ENCODE measurements at places on chromosomes 5 and 9.

DNA sequence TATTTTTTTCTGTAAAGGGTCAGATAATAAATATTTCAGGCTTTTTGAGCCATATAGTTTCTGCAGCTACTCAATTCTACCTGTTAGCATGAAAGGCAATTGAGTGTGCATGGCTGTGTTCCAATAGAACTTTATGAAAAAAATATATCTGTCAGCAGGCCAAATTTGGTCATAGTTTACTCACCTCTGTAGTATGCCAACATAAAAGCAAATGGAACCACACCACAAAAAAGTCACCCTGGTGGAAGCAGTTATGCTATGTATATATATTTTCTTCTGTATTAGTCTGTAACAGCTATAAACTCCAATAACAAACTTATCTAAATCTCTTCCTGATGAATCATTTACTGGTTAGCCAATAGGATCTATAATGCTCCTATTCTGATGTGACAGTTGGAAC lies 3.4 kb downstream of the SLC38A9 start:
- no peak for DNase-seq

- DNase-seq: no peak
These were observed 501.6 kb downstream of the DTWD2 start for GRCh38 chr5:118486647-118487225.

DNA sequence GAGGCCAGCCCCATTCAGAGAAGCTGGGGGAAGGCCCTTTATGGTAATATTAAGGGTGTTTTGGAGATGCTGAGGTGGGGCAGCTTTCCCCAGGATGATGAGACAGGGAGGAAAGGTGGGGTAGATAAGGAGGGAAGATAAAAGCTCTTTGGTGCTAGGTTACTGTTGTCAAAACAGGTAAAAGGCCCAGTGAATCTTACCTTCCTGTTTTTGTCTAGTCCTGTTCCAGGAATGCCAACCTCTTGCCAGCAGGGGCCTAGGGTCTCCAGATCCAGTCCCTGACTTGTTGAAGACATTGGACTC lies 797 bp upstream of the CCL27 start:
- DNase-seq: no peak

GRCh38 chr9:708182-708550 lies 133.3 kb upstream of the DMRT1 start:
- DNase-seq: peak; percentile 40

- DNase-seq: no peak
These were observed at the start of gene NRARP for GRCh38 chr9:137302118-137302448. TSS of gene NRARP (minus strand) at chr9:137302271. CDS start at chr9:137301928, 343 bp downstream.

DNA sequence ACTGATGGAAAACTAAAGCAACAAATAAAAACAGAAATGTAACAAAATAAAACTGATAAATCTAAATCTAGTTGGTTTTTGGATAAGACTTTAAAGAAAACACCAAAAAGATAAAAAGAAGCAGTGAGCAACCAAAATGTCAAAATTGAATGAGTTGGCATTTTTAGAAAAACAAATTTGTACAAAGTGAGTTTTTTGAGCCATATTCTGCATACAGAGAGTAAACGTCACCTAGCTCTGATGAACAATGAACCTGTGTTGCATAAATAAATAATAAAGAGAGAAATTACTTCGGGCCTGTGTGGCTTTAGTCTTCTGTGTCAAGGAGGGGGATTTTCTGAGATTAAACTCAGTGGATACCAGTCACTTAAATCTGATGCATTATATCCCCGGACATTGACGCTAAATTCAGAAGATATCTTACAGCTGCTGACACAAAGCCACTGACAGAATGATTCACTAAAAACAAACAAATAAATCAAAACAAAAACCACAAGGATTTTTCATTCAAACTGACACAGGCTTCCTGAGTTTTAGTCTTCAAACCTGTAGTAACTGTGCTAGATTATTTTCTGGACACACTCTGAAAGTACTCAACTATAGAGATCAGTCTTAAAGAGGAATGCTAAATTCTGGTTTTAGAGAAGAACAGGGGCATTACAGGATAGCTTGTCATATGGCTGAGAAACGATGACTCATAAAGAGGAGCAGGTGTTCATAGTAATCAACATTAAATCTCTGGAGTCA lies 403.5 kb upstream of the ST8SIA4 start:
- no peak for DNase-seq

GRCh38 chr9:87497080-87497603 lies 525 bp upstream of the DAPK1 start:
- DNase-seq: no peak

DNA sequence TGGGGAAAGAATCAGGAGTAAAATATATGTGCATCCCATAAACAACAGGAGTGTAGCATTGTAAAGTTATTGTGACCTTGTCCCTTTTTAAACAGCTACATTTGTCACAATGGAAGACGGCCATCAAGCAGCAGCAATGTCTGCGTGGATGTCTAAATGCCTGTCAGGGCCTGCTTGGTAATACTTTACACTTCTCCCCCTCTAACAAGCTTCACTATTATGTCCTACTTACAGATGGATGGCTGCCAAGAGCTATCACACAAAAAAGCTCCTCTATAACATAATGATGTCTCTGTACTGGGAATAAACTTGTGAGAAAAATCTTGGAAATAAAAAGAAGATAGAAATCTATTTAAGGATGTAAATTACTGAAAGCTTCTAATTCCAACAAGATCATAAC lies 213.0 kb downstream of the FBXL17 start:
- no peak for DNase-seq

DNA sequence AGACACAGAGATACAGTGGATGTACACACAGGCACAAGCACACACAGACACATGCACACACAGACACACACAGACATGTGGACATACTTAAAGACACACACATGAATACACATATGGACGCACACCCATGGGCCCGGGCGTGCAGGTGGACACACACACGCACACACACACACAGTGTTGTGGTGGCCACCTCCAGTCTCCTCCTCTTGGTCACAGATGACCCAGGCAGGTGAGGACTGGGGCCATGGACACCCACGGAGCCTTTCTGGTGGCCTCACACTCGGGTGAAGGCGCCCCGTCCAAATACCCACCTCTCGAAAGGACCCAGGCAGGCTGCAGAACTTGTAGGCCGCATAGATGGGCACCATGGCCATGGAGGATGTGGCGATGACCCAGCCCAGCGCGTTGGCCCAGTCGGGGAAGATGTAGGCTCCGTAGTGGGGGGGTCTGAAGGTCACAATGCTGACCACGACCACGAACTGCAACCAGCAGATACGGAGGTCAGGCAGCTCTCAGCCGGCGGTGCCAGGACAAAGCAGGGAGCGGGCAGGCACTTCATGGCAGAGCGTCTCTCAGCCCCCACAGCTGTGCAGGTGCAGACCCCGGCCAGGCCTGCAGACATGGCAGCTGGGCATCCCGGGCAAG lies 42.5 kb downstream of the SLC6A3 start:
- no peak for DNase-seq

GRCh38 chr9:14203356-14204056 lies 110.4 kb downstream of the NFIB start:
- no peak for DNase-seq

DNA sequence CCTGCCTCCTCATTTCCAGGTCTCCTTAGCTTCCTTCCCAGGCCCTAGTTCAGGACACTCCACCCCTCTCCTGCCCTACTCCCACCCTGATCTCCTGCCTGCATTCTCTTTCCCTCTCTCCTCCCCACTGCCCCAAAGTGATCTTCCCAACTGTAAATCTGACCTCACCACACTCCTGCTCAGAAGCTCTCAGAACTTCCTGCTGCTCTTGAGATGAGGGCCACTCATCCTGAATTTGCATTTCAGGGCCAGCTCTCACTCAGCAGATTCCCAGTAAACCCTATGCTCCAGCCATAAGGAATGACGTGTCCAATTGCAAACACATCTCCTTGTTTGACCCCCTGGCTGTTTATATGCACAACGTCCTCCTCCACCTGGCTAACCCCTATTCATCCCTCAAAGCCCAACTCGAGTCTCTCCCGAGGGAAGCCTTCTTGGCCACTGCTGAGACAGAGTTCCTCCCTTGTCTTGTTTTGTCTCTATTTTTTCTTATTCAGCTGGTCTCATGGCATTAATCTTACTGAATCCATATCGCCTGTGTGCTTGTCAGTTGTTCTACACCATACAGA lies 95.0 kb downstream of the NSG2 start:
- DNase-seq: no peak

DNA sequence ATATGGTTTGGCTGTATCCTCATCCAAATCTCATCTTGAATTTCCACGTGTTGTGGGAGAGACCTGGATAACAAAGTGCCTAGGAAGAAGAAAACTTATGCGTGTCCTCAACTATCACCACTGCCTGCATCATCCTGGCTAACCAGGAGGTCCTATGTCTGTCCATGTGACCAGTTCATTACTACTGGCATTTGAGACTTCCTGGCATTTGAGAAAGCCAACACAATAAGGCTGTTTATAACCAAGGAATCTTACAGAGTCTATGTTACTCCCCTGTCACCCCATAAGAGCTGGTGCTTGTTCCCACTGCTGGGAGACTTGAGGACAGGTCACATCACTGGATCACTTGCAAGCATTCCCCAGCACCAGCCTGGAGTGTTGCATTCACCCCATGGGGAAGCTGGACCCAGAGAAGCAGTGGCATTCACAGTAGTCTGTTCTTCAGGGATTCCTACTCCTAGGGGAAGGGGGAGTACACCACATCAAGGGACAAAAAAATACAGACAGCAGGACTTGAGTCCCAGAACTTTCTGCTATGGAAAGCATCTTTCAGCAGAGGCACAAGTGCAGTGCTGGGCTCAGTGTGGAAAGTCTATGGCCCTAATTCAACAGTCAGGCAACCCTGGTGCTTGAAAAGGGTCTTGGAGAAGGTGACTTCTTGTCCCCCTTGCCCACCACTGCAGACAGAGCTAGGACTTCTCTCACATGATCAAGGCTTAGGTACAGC lies 717.1 kb downstream of the SEMA5A start:
- DNase-seq: no peak

DNA sequence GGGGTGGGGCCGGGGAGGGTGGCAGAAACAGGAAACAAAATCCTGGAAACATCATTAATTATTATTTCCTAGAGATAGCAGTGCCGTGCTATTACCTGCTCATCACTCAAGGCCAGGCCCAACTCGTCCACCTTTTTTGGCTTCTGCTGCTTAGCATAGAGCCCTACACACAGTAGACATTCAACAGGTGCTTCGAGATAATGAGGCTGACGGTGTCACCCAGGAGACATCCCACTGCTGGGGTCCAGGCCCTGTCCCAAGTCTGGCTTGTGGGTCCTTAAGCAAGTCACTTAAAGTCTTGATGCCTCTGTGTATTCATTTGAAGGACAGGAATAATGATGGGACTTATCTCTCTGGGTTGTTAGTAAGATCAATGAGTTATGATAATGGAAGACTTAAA lies 506.6 kb downstream of the BNC2 start:
- no peak for DNase-seq

DNA sequence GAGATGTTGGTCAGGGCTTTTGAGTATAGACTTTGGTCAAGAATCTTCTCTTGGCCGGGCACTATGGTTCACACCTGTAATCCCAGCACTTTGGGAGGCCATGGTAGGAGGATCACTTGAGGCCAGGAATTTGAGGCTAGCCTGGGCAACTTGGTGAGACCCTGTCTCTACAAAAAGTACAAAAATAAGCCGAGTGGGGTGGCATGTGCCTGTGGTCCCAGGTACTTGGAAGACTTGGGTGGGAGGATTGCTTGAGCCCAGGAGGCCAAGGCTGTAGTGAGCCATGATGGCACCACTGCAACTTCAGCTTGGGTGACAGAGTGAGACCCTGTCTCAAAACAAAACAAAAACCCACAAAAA lies 57.5 kb downstream of the ACER2 start:
- DNase-seq: no peak

- DNase-seq: no peak
These were observed 426 bp downstream of the C7 start for GRCh38 chr5:40909723-40910122.

GRCh38 chr5:124000538-124000937 lies 488.6 kb downstream of the CSNK1G3 start:
- no peak for DNase-seq

DNA sequence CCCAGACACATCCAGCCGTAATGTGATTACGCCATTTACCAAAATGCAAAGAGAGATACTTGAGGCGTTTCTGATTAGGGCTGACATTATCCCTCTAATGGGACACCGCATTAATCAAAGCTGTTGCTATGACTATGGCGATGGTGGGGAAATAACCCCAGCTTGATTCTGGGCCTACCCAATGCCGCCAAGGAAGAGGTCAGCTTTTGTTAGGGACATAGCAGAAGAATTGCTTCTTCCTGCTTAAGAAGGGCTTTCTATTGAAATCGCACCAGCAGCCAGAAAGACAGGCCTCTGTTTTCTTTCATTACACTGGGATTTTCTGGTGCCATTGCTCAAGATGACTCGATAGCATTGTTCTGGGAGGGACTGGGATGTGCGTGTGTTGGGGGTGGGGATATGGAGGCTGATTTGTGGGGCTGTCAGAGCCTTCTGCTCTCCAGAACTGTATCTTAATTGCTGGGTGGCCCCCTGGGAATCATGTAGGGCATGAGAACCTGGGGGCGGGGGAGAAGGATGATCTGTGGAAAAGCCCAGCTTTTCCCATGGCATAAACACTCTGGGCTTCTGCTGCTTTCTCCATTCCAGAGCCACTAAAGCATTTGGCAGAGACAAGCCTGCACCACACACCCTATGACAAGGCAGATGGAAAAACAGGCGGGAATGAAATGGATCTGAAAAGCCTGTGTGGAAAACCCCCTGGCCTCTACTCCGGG lies 106.5 kb upstream of the RAD23B start:
- no peak for DNase-seq

- no peak for DNase-seq
These were observed 137.4 kb downstream of the LPAR1 start for GRCh38 chr9:110900917-110901316.

GRCh38 chr5:120405923-120406322 lies 58.2 kb upstream of the PRR16 start:
- DNase-seq: no peak

GRCh38 chr5:149024477-149024876 lies 38.4 kb downstream of the SH3TC2 start:
- no peak for DNase-seq

GRCh38 chr5:134994560-134995156 lies 27.0 kb downstream of the CATSPER3 start:
- no peak for DNase-seq

DNA sequence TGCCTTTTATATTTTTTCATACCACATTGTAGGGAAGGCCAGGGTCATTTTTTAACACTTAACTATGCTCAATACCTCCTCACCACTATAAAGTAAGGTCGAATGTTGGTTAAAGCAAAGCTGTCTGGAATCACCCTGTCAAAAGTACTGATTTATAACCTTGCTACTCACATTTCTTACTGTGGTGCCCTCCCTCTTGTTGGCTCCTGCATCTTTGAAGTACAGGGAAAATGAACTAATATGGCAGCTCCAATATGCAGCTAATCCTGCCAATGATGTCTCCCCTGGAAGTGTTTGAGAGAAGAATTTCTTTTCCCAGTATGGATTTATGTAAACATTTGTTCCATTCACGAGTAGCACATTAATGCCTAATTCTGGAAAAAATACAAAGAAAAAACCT lies 108.4 kb upstream of the RPS23 start:
- DNase-seq: no peak

- DNase-seq: no peak
These were observed 103.7 kb upstream of the TLX3 start for GRCh38 chr5:171205375-171205774.

Measured in coronary artery (tissue), 2 donors.